HTR-8/SVneo (cell line): ENCODE measurements at places on chromosomes 6 and 20.

DNA sequence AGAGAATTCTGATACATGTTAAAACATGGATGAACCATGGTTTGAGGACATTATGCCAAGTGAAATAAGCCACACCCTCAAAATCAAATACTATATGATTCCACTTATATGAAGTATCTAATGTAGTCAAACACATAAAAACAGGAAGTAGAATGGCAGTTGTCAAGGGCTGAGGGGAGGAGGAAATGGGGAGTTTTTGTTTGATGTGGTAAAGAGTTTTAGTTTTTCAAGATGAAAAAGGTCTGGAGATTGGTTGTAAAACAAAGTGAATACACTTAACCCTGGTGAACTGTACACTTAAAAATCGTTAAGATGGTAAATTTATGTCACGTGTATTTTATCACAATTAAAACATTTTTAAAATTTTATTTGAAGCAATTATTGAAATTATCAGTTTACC lies 127.4 kb upstream of the GRIK2 start:
- DNase-seq, result no peak

- DNase-seq, result no peak
These were observed 46.5 kb upstream of the FRMD1 start for GRCh38 chr6:168125429-168126001.

GRCh38 chr20:39048000-39048696 lies 86.0 kb downstream of the DHX35 start:
- DNase-seq, result peak; percentile 97

DNA sequence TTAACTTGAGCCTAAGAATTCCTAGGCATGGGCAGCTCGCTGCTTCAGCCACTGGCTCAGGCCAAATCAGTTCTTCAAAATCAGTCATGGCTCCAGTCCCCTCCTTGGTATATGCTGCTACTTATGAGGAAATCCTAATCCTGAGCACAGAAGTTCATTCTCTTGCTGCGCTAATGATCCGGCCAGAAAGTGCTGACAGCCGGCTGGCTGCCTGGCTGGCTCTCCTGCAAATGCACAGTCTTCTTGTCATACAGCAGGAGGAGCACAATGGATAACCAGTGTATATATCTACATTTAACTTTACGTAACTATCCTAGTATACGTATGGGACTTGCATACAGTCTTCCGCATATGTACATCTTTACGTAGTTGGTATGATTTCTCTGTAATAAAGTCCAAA lies 500.8 kb downstream of the PRKN start:
- DNase-seq, result no peak

DNA sequence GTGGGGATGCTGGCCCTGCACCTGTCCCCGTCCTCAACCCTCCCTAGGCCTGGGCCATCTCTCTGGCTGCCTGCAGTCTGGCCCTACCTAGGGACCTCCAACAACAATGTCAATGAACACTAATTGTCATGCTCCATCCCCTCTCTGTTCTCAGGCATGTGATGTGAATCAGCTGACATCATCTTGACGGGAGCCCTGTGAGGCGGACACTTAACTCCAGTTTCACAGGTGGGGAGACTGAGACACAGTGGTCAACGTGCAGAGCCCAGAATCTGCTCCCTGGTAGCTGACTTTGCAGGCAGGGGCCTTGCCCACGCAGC lies 762 bp upstream of the TCEA2 start:
- no peak for DNase-seq

DNA sequence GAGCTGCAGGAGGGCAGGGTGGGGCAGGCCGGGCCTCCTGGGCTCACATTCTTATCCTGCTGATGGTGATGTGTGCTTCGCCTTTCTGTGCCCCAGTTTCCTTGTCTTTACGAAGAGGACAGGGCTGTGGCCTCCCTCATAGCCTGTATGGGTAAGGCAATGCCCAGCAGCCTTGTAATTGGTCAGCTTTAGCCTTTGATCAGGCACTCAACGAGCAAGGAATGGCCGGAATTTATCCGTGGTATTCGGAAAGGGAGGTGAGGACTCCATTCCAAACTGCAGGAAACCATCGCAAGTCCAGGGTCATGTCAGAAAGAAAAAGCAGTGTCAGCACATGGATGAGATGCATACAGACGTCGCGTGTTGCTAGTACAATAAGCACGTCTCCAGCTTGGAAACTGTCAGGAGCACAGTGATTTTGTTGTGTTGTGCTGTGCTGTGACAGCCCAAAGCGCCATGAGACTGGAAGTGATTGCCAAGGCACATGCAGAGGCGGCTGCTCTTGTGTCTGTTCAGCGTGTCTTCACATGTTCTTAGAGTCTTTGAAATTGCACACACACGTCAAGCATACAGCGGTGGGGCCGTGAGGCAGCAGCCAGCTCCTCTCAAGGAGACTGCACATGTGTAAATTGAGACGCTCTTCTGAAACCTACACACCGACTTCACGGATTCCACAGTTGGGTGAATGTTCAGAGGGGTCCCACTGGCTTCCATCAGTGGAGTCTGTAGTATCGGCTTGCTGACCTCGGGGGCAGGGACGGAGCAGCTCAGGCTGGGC lies 6.2 kb downstream of the SS18L1 start:
- no peak for DNase-seq

DNA sequence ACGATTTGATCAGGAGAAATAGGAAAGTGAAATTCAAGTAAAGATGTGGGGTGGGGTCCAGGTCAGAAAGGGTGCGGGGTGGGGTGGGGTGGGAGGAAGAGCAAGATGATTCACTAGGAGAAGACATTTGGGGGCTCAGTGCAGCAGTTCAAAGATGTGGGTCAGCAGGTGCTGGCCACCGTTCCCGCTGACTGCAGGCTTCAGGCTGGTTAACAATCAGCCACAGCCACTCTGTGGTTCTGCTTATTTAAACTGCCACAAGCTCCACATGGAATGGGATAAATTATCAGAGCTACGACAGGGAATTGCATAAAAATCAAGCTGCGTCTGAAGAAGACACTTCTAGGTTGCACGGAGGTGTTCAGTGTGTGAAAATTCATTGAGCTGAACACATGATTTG lies 49.4 kb downstream of the TRAM2 start:
- DNase-seq, result no peak

DNA sequence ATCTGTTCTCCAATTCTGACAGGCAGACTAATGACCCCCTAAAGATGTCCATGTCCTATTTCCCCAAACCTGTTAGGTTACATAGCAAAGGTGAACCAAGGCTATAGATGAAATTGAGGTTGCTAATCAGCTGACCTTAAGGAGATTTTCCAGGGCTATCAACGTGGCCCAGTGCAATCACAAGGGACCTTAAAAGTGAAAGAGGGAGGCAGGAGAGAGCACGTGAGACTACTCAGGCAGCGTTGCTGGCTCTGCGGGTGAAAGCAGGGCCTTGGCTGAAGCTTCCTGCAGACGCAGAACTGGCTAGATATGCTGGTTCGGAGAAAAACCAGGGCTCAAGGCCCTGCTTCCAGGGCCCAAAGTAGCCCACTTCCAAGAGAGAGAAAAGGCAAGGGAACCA lies 78.7 kb downstream of the NCOA7 start:
- DNase-seq, result no peak

DNA sequence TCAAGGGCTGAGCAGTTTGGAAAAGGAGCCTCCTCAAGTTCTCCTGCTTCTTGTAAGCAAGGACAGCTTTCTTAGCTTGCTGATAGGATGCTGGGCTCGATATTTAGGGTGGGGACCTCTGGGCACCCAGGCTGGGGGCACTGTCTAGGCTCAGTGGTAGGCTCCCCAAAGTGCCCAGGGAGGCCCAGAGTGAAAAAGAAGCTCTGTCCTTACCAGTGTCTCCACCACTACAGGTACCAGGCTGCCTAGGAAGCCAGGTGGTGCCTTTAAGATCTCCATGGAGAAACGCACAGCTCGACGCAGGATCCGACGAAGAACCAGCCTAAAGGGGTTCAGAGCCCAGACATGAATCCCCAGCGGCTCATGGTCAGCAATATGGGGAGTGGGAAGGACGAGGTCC lies 6.4 kb downstream of the AARS2 start:
- DNase-seq, result no peak
